Inflammatory macrophage treated with lipopolysaccharide for 1 hour (primary cell): ENCODE measurements at places on chromosomes 3 and 15.

DNA sequence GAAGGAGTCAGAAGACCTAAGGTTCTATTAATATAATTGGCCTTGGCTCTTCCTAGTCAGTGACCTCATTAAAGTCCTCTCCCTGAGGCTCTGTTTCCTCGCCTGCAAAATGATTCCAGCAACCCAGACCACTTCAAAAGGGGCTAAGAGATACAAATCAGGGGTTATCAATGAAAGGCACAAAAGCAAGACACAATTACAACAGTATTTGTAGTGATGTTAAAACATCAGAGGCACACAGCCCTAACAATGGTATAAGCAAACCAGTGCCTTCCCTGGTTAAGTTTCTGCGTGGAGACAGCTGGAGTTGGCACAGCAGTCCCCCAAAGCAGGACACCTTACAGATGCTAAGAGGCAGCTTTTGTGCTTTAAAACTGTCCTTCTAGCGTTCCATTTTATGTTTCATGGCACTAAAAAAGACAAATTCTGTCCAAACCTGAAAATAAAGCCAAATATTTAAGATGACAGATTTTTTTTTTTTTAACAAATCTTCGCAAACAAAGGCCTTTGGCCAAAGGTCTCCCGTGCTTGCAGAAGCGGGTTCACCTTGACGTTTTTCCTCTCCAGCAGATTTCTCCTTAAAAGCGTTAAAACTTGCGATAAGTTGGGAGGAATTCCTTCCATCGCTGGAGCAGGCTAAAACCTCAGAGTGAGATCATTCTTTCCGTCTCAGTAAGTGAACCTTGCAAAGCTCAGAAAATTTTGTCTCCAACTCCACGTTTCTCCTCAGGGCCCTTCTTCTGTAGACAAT lies 999 bp downstream of the ZNF280D start:
- DNase-seq: no peak

- DNase-seq: no peak
Measured at GRCh38 chr15:61840090-61840489, 220.2 kb downstream of the VPS13C start.

DNA sequence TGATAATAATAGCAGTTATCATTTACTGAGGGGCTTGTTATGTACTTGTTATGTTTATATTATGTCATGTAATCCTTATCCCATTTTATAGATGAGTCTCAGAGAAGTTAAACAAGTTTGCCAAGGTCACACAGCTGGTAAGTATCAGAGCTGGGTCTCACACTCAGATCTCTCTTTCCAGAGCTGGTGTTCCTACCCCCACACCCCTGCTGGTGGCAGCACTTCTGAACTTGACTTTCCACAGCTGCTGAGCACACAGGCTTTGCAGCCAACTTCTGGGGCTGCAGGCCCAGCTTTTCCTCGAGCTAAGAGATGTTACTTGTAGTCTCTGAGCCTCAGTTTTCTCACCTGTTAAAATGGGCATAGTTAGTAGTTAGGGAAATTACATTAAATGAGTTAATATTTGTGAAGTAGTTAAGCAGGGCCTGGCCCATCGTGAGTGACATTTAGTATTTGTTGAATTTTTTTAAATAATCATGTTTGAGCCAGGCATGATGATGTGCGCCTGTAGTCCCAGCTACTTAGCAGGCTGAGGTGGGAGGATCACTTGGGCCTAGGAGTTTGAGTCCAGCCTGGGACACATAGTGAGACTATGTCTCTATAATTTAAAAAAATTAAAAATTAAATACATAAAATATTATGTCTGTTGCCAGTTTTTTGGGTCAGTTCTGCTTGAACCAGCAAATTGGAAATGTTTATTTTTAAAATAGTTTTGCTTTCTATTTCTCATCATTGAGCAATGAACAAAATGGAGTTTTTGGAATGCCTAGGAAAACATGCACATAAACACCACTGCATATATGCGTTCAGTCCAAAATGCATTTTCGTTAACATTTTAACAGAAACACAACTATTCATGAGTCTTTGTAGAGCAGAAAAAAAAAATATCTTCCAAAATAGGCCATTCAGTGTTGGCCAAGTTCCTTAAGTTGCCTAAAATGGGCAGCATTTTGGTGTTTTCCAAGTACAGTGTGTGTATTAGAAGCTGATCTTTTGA lies 87.3 kb downstream of the SMAD6 start:
- DNase-seq: peak; percentile 33

- DNase-seq: no peak
Measured at GRCh38 chr3:161540594-161540993, 44.0 kb downstream of the OTOL1 start.

DNA sequence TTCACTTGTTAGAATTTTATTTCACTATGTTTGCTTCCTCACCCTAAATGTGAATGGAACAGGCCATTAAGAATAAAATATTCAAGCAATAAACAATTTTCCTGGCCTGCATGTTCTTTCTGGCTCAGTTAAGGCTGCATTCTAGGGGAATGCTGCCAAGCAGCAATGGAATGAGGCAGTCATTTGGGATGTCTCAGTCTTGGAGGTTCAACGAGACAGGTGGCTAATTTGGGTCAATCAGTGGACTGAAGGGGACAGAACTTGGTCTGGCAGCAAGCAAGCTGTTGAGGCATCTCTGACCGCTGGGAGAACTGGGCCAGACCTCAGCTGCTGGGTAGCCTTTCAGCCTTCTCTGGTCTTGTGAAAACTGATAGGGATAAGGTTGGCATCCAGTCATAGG lies 241.6 kb downstream of the NLGN1 start:
- DNase-seq: no peak

DNA sequence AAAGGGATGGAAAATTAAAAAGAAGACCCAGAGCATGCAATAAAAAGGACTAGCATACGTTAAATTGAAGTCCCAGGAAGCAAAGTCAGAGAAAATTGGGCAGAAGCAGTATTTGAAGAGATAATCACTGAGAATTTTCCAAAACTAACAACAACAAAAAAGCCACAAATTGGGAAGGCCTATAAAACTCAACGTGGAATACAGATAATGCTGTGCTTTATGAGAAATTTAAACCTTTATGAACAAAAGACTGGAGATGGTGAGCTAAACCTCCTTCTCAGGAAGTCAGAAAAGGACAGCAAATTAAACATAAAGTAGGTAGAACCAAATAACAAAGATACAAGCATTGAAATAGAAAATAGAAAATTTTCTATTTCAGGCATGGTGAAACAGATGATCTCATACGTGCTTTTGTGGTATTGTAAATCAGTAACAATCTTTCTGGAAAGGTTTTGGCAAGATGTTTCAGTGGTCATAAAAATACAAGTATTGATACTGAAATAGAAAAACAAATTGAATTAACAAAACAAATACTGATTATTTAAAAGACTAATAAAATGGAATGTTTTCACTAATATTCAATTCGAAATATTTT lies 55.6 kb downstream of the LYSMD4 start:
- no peak for DNase-seq

GRCh38 chr15:71328453-71328852 lies 213.2 kb downstream of the THSD4 start:
- DNase-seq: no peak
